ENCODE measurements at places on chromosomes 2 and 18. TPM values are rescaled to one million over a fixed set of nuclear protein-coding genes. Genes with fewer than 3 reads are reported as not detected.

DNA sequence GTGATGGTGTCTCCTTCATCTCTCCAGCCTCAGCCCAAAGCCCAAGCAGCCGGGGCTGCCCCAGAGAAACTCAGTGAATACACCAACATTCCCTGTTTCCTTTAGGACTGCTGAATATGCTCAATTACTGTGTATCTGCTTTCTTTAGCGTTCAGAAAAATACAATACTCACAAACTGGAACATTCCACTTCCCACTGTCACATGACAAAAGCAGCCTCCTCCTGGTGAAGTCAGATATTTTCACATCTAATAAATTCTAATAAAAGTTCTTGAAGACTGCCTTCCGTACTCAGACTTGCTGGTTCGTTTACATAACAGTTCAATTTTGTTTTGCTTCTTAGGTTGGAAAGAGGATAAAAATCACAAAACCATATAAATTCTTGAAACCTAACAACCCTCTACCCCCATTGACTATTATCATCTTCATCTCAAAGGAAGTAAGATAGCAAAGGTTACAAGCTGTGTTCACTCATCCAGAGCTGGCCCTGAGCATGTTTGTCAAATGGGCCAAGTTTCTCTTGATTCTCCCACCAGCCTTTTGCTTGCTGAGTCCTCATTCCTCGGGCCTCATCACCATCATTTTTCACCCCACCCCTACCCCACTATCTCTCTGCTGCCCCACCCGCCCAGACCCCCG is 190.8 kb upstream of the HNRNPA3 start:
- no peak overlapping the region for H3K4me3 ChIP-seq
- no peaks in the 10 kb centered on the region for H3K27me3 ChIP-seq
- peaks cover 12% of the 10 kb centered on the region for H3K4me1 ChIP-seq
- DNase-seq: no peak
- H3K27ac ChIP-seq: no peak overlapping the region
- no peaks in the 10 kb centered on the region for H3K36me3 ChIP-seq

SPDYA gene
- total RNA-seq: 0.30 TPM

CFC1 gene
- not detected for total RNA-seq

DNA sequence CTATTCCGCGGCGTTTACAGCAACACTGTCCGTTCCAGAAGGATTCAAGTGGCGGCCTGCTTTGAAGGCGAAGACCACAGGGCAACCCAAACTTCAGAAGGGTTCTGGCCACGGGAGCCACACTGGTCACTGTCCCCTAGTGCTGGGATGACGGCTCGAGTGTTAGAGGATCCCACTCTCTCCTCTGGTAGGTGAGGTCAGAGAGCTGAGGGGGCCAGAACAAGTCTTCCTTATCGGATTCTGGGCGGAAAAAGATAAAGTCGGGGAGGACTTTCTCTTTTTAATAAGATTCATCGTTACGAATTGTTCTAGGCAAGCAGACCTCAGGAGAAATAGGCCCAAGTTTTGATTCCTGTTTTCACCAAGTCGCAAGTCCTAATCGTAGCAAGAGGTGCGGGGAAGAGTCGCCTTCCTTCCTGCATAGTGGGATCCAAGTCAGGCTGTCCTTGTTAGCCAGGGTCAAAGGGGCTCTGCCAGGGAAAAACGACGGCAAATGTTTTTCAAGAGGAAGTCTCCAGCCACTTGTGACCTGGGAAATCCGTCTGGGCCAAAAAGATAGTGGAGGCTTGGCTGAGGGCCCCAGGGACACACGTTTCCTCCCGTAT is 864 bp upstream of the MYL12A start:
- H3K27me3 ChIP-seq: no peaks in the 10 kb centered on the region
- peak overlapping the region; percentile 78 for H3K27ac ChIP-seq

- DNase-seq: no peak
- H3K4me1 ChIP-seq: peaks cover 20% of the 10 kb centered on the region
- H3K27ac ChIP-seq: no peak overlapping the region
- no peaks in the 10 kb centered on the region for H3K36me3 ChIP-seq
Observed at GRCh38 chr2:124661558-124661957, 636.5 kb downstream of the CNTNAP5 start.

- no peaks in the 10 kb centered on the region for H3K27me3 ChIP-seq
- no peak overlapping the region for H3K4me3 ChIP-seq
- peaks cover 18% of the 10 kb centered on the region for H3K36me3 ChIP-seq
- H3K4me1 ChIP-seq: peaks cover 6% of the 10 kb centered on the region
- no peak for DNase-seq
Observed at GRCh38 chr2:149021761-149022160, 16.7 kb upstream of the LYPD6B start.

GRCh38 chr2:138501425-138502254 is at the start of gene SPOPL:
Gene SPOPL, plus strand, starts transcription at chr2:138501770. Its CDS starts 48,447 bp downstream, at chr2:138550217.
- H3K27me3 ChIP-seq: no peaks in the 10 kb centered on the region
- H3K4me3 ChIP-seq: peak within 1 kb of the TSS; percentile 95
- H3K36me3 ChIP-seq: no peaks in the 10 kb centered on the region

DNA sequence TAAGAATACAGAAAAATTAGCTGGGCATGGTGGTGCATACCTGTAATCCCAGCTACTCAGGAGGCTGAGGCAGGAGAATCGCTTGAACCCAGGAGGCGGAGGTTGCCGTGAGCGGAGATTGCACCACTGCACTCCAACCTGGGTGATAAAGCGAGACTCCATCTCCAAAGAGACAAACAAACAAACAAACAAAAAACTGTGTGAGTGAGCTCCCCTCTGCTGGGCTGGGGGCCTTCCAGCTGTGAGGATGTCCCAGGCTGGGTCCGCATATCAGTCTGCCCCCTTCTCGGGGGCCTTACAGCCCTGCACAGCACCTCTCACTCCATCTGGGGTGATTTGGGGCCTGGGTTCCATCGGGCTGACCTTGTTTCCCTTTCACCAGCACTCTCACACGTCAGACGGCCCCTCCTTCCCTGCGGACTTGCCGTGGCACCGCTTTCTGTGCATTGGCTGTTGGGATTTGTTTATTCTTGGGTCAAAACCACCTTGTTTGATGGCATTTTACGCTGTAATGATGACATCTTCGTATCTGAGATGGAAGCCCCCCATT is 2.8 kb upstream of the KLHL30 start:
- H3K27ac ChIP-seq: no peak overlapping the region
- H3K4me3 ChIP-seq: no peak overlapping the region
- no peaks in the 10 kb centered on the region for H3K4me1 ChIP-seq
- no peaks in the 10 kb centered on the region for H3K36me3 ChIP-seq
- DNase-seq: no peak

DNA sequence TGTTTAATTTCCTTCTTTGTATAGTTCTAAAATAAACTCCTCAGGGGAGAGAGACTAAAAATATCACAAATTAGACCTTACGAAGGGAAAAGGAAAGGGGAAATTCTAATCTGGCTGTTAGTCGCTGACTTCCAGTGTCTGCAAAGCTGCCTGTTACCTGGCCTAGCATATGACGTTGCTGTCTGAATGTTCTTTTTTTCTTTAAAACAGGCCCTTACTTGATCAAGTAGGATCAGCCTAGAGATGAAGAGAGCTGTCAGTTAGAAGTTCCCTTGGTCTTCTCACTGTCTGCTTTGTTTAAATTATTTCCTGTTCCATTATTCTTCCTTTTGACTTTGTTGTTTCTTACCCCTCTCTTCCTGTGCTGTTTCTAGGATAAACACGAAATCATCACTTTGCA is 11.2 kb downstream of the NCK2 start:
- H3K27ac ChIP-seq: no peak overlapping the region
- no peak for DNase-seq
- no peak overlapping the region for H3K4me3 ChIP-seq
- peaks cover 79% of the 10 kb centered on the region for H3K4me1 ChIP-seq
- H3K36me3 ChIP-seq: peaks cover 4% of the 10 kb centered on the region

CNRIP1 gene
- 1.6 TPM for total RNA-seq

PSMG2 gene
- total RNA-seq: 80.8 TPM

VWA3B gene
- total RNA-seq: not detected

DNA sequence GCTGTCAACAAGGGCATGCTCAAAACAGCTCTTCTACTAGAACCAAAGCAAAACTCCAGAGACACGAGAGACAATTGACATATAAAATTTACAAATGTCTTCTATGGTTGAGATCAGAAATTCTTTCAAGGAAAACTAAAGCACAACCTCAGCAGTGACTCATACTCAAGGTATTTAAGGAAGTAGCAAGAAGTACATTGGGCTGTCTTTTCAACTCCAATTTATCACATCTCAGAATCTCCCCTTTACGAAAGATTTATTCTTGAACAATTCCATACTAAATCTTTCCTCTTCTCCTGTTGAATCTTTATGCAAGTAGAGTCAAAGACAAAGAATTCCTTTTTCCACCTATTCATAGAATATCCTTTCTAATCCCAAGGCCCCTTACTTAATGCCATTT is 324.0 kb downstream of the IRS1 start:
- peaks cover 29% of the 10 kb centered on the region for H3K4me1 ChIP-seq
- peaks cover 21% of the 10 kb centered on the region for H3K36me3 ChIP-seq
- no peaks in the 10 kb centered on the region for H3K27me3 ChIP-seq
- no peak for DNase-seq
- H3K4me3 ChIP-seq: no peak overlapping the region

DNA sequence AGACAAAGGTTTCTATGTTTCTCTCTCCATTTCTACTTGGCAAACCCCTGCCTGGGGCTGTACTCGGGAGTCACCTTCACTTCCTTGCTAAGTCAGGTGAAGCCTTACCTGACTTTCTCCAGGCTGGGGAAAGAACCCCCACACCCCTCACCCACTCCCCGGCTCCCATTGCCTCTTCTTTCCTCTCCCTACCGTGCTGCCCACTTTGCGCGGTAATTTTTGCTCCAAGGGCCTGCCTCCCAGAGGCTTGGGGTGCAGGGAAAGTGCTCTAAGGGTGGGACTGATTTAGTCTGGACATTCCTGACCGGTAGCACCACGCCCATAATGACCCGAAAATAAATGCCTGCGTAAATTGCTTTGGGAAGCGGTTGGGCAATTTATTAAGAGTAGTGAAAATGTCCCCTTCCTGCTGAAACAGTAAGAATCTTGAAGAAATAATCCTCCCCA is 49.1 kb upstream of the ATP6V1B1 start:
- no peak overlapping the region for H3K27ac ChIP-seq
- H3K36me3 ChIP-seq: no peaks in the 10 kb centered on the region
- DNase-seq: no peak
- H3K4me3 ChIP-seq: peak overlapping the region; percentile 63
- H3K27me3 ChIP-seq: peaks cover 100% of the 10 kb centered on the region

GRCh38 chr2:72211777-72212485 is 64.3 kb upstream of the CYP26B1 start:
- no peaks in the 10 kb centered on the region for H3K27me3 ChIP-seq

DNA sequence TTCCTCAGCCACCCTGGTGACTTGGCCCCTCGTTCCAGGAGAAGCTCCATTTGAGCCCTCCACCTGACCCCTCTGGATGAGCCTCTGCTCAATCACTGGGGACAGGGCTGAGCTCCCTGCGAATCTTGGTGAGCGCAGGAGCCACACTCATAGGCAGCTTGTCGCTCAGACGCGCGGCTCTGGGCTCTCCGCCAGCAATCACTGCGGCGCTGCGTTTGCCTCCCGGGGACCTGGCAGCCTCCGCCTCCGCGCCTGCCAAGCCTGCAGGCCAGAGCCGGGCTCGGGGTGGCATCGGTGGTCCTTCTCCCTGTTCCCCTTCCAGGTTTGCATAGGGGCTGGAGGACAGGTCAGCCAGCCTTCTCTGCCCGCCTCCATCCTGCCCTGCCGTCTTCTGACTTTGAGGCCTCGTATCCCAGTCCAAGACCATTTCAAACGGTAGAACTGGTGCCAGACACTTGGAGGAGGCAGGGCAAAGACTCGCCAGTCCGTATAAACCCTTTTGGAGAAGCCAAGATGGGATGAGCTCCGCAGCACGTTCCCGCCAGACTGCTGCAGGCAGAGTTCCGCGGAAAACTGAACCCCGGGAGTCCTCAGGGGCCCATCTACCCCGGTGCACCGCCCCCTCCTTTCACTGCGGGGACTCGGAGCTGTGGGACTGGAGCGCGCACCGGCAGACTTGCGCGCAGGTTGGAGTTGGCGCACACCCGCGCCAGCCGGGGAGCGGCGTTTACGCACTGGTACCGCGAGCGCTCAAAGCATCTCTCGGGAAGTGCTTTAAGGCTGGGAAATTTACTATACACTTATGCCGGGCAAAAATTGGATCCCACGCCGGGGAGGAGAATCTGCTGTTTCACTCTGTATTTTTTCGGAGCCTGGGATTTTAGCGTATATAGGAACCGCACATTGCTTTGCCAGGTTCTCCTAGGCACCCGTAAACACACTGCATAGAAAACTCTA is 1.1 kb upstream of the TACR1 start:
- H3K4me3 ChIP-seq: peak overlapping the region; percentile 84
- no peaks in the 10 kb centered on the region for H3K36me3 ChIP-seq
- H3K4me1 ChIP-seq: peaks cover 21% of the 10 kb centered on the region
- peak; percentile 58 for DNase-seq
- peaks cover 68% of the 10 kb centered on the region for H3K27me3 ChIP-seq

INHA gene
- 1.4 TPM for total RNA-seq

MOB1A gene
- 88.2 TPM for total RNA-seq

TXNDC2 gene
- 0.09 TPM for total RNA-seq

GRCh38 chr2:234467289-234467688 is 29.6 kb downstream of the ARL4C start:
- no peak for DNase-seq
- no peak overlapping the region for H3K27ac ChIP-seq
- H3K4me3 ChIP-seq: no peak overlapping the region
- no peaks in the 10 kb centered on the region for H3K4me1 ChIP-seq
- no peaks in the 10 kb centered on the region for H3K36me3 ChIP-seq

Data from WTC11 (cell line).